Thyroid gland (tissue), 4 donors: ENCODE measurements at places on chromosomes 5 and 9.
A peak's percentile ranks its signal among the peaks of the same experiment; 100 is the strongest.

DNA sequence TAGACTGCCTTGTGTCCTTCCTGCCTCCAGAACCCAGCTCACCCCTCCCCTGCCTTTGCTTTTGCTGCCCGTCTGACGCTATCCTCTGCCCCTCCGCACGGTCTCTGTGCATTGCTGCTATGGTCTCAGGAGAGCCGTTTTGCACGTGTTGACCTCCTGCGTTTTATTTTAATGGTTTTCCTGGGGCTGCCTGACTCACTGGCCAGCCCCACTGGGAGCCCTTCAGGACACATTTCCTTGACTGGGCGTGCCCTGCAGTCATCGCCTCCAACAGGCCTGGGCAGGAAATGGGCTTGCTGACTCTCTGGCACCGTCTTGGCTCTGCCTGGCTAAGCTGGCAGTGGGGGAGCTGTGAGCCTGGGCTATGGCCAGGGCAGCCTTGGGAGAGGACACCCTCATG, 17.9 kb upstream of the ASS1 start:
- DNase-seq, result no peak

GRCh38 chr5:139148306-139148705, 49.9 kb downstream of the SIL1 start:
- DNase-seq, result peak; percentile 78

DNA sequence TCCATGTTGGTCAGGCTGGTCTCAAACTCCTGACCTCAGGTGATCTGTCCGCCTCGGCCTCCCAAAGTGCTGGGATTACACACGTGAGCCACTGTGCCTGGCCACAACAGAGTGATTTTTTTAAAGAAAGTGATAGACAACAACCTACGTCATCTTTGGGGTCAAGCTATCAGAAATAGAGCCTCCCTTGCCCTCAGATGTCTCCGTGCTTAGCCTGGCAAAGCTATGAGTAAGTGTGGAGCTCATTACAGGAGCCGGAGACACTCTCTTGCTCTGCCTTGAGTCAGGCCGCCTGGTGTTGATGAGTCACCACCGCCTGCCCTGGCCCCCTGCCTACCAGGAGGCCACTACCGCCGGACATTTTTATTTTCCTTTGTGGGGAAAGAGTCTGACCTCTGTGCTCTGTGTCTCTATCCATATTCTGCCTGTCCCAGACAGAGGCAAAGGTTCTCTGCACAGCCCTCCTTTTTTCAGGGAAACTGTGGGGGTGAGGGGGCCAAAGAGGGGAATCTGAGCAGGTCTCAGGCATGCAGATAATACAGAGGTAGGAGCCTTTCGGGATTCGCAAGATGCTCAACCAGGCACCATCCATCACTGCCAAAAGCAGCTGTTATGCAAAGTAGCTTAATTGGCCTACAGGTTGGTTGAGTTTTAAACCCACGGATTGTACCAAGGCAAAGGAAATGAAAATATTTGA, 123.7 kb upstream of the CPEB4 start:
- DNase-seq, result peak; percentile 38

DNA sequence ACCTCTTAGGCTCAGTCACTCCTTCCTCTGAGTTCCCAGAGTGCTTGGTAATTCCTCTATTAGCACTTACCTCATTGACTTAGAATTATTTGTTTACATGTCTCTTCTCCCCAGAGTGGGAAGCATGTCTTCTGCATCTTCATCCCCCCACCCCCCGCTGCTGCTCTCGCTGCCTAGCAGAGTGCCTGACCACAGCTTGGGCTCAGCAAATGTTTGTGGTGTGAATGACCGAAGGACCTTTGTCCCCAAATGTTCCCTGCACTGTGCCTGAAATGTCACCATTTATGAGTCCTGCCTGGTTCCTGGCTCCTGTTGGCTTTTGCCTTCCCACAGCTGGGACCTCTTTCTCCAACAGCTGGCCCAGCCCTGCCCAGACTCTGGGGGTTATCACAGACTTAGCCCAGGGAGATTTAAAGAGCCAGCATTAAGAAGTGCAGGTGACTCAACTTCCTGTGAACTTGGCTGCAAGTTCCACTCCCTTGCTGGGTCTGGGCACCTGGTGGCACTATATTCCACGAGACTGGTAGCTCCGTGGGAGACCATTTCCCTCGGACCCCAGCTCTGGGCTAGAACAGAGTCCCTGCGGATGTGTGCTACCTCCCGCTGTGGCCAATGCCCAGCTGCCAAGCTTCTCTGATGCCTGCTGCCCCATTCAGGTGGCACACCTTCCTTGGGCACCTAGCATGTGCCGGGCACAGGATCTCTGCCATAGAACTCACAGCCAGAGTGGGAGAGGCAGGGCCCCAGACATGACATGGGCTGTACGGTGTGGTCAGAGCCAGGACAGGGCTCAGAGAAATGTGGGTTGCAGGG, 1.8 kb upstream of the HMCN2 start:
- DNase-seq, result no peak

GRCh38 chr9:22097707-22098106, 88.6 kb upstream of the CDKN2B start:
- DNase-seq, result no peak

GRCh38 chr5:65077653-65078052, 308.9 kb downstream of the CWC27 start:
- no peak for DNase-seq

GRCh38 chr5:35924122-35924949, 14.1 kb downstream of the CAPSL start:
- DNase-seq, result no peak

DNA sequence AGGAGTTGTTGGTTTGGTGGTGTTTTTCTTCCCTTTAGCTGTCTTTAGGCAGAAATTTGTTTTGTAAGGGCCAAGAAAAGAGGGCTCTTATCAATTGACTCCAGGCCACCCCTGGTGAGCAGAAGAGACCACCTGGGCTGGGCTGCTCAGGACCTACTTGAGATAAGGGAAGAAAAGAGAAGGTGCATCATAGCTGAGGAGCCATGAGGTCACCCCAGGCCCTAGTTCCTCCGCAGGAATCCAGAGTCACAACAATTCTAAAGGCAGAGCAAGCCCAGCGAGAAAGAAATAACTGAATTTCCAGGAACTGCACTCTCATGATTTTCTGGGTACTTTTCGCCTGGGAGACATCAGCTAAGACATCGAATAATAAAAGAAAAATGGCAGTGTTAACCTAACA, 34.9 kb downstream of the RFK start:
- DNase-seq, result no peak

GRCh38 chr9:96651626-96652025, 3.5 kb downstream of the PRXL2C start:
- DNase-seq, result no peak

GRCh38 chr9:98838868-98839565, 31.5 kb downstream of the GALNT12 start:
- DNase-seq, result no peak

DNA sequence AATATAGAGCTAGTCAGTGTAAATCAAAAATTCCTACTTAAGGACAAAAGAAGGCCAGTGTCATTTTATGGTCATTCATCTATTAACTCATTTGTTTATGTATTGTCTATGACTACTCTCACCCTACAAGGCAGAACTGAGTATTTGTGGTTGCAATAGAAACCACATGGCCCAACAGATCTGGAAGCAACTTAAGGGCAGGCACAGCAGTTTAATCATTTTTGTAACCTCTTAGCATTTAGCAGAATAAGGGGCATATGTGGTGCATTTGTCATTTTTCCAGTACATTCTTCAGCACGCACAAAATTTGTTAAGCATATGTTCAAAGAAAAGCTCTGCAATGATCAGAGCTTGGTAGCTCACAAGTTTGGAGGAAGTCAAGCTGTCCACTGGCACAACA, 1.1 kb downstream of the FKBP15 start:
- no peak for DNase-seq

GRCh38 chr5:60297658-60298057, 402.3 kb downstream of the DEPDC1B start:
- DNase-seq, result no peak

DNA sequence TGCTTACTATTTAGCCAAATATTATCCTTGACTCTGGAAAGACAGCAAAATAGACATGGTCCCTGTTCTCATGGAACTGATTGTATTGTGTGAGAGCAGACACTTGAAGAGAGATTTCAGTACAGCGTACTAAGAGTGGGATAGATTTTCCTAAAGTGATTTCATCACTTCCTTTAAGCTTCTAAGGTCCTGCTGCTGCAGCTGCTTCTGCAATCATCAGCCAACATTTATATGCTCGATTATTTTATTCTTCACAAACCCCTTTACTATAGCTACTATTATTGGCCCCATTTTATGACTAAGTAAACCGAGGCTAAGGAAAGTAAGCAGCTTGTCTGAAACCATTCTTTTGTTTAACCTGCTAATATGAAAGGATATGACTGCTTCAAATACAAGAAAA, 137.7 kb downstream of the SPATA31D1 start:
- no peak for DNase-seq

- no peak for DNase-seq
These were observed 297.8 kb downstream of the GADD45G start for GRCh38 chr9:89902450-89903140.

DNA sequence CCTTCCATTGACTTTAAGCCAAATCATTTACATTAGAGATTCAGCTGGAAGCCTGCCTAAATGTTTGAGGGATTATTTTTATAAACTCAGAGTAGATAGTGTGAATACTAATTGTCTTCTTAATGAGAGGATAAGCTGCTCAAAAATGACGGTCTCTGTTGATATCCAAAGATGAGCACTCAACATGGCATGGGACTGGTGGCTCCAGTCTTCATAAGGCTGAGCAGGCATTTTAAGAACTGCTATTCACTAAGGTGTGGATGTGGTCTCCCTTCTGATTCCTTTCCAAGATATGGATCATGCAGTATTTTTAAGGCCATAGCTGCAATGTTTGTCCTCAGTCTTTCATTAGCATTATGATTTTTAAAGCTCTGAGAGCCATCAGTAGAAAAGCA, 377.5 kb upstream of the RIOK2 start:
- no peak for DNase-seq

DNA sequence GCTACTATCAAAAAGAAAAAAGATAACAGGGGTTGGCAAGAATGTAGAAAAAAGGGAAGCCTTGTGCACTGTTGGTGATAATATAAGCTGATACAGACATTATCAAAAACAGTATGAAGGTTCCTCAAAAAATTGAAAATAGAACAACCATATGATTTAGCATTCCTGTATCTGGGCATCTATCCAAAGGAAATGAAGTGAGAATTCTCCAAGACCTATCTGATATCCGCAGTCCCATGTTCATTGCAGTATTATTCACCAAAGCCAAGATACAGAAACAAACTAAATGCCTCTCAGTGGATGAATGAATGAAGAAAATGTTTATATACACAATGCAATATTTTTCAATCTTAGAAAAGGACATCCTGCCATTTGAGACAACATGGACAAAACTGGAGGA, 1943.3 kb downstream of the MAT2B start:
- no peak for DNase-seq

- DNase-seq, result no peak
These were observed 115.2 kb downstream of the BOD1 start for GRCh38 chr5:173501271-173501670.

DNA sequence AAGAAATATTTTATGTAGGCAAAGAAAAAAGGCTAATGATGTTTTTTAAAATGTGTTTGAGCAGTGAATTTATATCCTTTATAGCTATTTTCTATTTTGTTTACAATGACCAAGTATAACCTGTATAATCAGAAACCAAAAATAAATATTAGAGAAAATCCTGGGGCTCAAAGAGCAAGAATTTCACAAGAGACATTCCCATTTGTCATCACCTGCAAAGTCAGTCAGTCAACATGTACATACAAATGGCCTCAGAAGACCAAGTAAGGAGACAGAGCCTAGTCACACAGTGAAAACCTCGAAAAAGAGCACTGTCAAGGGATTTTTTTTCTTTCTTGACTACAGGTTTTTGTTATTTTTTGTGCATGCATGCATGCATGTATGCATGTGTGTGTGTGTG, 231.4 kb downstream of the GLIS3 start:
- no peak for DNase-seq

DNA sequence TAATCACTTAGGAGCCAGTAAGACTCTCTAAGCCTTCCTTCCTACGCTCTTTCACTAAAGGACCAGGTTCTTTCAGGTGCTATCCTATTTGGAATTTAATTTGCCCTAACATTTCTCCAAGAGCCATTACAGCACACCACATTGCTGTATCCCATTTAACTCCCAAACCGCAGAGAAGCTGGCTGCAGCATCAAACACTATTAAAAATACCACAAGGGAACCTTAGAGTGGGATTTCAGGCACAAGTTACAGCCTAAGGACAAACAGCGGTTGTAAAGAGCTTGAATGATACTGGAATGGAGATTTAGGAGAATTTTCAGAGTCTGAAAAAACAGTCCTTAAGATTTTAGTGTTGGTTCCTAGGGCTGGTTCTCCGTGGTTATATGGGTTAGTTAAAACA, 566.4 kb downstream of the RAB3C start:
- DNase-seq, result no peak

DNA sequence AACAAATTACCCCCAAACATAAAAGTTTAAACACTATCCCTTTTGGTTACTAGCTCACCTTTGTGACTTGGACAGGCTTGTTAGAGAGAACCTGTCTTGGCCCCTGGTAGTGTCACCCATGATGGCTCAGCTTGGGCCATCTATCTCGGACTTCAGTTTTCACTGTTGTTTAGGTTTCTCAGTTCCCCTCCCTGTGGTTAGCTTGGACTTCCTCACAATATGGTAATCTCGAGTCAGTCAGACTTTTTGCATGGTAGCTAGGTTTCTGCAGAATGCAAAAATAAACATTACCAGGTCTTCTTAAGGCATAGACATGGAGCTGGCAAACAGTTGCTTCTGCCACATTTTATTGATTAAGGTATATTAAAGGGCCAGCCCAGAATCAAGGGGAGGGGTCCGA, 324.3 kb upstream of the RORB start:
- no peak for DNase-seq

DNA sequence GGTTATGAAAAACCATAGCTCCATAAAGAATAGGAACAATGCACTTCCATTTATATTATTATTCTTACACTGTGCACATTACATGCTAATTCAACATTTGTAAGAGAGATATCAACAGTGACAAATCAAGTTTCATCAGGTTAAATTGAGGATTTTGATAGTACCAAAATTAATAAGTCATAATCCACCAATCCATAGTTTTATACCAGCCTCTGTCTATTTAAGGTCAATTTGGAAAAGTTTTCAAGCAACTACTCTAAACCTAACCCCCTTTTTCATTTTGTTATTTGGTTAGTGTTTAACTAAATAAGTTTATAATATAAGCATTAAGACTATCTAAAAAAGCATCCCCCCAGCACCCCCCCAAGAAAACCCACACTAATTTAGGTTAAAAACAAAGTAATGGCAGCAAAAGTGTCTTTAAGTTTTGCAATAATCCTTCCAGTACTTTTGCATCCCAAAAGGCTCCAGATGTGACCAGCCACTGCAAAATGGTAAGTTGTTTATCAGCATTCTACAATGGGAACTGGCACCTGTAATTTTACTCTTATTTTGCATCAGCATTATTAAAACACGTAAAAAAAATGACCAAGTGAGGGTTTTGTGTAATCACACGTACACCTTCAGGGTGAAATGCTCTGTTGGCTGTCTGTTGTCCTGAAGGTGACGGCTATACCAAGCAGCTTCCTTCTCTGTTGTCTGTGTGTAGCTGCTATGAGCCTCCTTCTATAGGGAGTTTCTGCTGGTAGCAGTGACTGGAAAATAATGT, 36.8 kb upstream of the SSBP2 start:
- peak; percentile 82 for DNase-seq
